ENCODE measurements at places on chromosomes 11 and 22.
A peak's percentile ranks its signal among the peaks of the same experiment; 100 is the strongest.

GRCh38 chr11:78823588-78823987 lies 248.9 kb upstream of the NARS2 start:
- no peak for DNase-seq

GRCh38 chr11:128624269-128625175 lies 37.2 kb upstream of the ETS1 start:
- no peak for DNase-seq

DNA sequence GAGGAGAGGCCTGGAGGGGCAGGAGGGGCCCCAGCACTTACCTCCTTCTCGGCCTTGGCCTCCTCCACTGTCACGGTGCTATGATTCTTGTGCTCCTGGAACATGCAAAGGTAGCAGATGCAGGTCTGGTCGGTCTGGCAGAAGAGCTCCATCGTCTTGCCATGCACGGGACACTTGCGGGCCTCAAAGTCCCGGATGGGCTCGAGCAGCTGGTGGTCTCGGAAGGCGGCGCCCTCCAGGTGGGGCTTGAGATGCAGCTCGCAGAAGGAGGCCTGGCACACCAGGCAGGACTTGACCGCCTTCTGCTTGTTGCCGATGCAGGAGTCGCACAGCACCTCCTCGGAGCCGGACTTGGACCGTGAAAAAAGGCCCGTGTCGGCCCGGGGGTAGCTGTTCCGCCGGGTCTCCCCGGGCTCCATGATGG lies 714 bp downstream of the TRIM29 start:
- no peak for DNase-seq

- DNase-seq: no peak
Measured at GRCh38 chr11:495537-495931, 11.5 kb downstream of the RNH1 start.

DNA sequence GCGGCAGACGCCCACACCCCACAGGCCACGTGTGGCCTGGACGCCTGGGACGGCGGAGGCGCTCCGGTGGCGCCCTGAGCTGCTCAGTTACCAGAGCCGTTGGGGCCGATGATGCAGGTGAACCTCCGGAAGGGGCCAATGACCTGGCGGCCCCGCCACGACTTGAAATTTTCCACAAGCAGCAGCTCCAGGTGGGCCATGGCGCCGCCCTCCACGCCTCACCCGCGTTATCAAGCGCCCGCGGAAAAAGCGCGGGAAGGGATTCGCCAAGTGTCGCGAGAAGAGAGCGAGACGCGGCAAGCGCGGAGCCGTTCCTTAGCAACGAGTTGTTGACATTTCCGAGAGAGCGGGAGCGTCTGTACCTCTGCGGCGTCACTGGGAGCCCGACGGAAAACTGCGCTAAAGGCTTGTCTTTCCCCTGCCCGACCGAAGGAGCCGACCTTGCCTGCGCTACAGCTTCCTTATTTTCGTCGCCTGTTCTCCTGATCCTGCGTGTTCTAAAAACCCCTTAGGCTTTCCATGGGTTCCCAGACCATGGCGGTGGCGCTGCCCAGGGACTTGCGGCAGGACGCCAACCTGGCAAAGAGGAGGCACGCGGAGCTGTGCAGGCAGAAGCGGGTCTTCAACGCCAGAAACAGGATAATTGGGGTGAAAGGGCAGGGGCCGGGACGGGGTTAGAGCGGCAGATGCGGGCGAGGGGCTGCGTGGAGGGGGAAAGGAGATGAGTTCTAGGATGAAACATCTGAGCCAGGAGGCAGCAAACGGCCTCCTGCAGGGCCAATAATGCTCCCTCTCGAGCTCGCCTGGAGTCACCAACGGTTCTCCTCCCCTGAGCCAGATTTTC lies at the start of the genes RIBC2 and SMC1B:
Gene RIBC2, plus strand, starts transcription at position 326 of the 844 bp plus-strand sequence. Its CDS starts 194 bp downstream, at position 520.
Gene SMC1B, minus strand, starts transcription at position 232 of the 844 bp plus-strand sequence. Its CDS starts 32 bp downstream, at position 200.
- DNase-seq: peak; percentile 68

DNA sequence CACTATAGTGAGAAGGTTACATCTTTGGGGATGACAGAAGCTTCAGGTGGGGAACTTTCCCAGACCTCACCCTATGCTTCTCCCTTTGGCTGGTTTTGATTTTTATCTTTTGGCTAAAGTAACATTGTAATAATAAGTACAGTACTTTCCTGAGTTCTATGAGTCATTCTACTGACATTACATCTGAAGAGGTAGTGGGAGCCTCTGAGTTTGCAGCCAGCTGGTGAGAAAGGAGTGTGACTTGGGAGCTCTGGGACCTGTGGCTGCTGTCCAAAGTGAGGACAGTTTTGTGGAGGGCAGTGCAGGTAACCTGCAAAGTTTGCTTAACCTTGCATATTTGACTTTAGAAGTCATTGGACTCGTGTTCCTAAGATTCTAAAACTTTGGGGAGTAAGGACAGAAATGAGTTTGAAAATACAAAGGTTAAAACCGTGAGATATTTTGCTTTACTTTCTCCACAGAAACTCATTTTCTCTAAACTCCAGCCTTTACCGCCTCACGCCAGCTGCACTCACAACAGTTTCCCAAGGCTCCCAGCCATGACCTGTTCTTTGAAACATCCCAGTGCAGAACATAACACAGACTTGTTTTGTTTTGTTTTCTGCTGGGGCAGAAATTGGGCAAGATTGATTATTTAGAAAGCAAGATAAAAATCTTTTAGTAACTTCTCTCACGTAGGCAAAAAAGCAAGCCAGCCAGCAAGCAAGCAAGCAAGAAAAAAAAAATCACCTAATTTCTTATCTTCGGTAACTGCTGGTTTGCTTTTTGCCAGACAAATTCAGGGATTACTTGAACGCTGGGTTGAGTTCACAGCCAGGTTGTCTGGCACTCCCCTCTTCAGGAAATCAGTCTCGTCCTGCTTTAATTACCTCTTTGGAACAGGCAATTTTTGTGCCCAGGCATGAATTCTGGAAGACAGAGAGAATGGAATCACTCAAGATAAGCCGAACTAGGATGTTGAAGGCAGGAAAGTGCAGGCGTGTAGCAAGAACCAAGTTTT lies 478.3 kb upstream of the ISX start:
- no peak for DNase-seq

- DNase-seq: peak; percentile 66
Measured at GRCh38 chr11:32176223-32176934, 85.5 kb downstream of the RCN1 start.

- DNase-seq: no peak
Measured at GRCh38 chr11:84722583-84723108, 904.5 kb downstream of the DLG2 start.

GRCh38 chr11:47991894-47992293 lies 11.5 kb downstream of the PTPRJ start:
- no peak for DNase-seq

DNA sequence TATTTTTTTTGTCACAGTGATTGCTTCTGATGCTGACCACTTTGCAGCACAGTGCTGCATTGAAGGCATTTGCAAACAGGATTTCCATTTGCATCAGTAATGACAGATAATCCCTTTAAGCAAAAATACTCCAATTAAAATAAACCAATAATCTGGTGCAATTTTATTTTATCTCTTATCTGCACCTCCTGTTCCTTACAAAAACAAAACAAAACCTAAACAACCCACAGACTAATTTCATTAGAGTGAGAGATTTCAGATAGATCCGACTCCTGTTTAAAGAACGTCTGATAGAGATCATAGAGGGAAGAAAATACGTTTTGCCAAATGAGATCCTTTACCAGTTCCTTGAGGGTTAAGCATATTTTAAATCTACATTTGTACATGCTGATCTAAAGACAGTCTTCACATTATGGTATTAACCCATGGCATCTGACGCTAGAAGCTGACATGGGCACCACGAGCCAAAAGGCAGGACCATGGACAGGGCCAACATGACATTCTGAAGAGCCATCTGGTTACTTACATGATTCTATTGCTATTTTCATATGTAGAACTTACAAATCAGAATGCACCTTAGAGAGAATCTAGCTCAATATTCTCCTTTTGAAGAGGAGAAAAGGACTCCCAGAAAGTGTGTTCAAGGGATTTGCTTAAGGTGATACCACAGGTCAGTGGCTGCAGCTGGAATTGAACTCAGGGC lies 286.2 kb upstream of the NARS2 start:
- no peak for DNase-seq

DNA sequence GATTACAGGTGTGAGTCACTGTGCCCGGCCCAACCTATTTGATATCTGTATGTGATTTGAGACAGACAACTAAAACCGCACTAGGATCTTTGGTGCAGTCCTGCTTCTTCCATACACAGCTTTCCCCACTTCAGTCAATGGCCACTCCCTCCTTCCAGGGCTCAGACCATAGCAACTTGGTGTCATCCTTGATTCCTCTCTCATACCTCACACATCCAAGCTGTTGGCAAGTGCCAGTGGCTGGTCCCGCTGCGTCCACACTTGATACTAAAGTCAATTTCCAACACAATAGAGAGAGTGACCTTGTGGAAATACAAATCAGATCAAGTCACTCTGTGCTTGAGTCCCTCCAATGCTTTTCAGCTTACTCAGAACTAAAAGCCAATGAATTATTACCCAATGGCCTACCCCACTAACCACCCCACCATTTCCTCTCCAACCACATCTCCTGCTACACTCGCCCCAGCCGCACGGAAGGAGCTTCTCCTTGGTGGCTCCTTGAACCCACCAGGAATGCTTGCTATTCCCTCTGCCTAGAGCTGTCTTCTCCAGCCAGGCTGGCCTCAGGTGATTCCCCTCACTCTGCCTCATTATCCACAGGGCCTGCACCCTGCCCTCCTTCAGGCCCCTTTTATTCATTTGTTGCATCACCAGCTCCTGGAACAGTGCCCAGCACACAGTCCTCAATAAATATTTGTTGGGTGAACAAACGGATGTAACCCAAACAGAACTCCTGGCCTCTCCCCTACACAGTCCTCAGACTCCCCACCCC lies 12.9 kb downstream of the ABTB2 start:
- no peak for DNase-seq

All from DMS 273 treated with DMSO at 0.1 percent for 48 hours (cell line).